ENCODE measurements at places on chromosomes 12 and 14. TPM values are rescaled to one million over a fixed set of nuclear protein-coding genes. Genes with fewer than 3 reads are reported as not detected.

MYF6 gene
- total RNA-seq, result not detected

MIP gene
- total RNA-seq, result not detected

SLC17A8 gene
- not detected for total RNA-seq

NANOG gene
- total RNA-seq, result not detected

SLC2A14 gene
- total RNA-seq, result 0.29 TPM

TMEM132D gene
- not detected for total RNA-seq

AICDA gene
- not detected for total RNA-seq

MLH3 gene
- 29.0 TPM for total RNA-seq

All from activated CD8-positive, alpha-beta T cell treated with anti-CD3 and anti-CD28 coated beads for 36 hours (primary cell).